Cortex of kidney (tissue), 1 donor: ENCODE measurements at places on chromosomes 5 and 9.

DNA sequence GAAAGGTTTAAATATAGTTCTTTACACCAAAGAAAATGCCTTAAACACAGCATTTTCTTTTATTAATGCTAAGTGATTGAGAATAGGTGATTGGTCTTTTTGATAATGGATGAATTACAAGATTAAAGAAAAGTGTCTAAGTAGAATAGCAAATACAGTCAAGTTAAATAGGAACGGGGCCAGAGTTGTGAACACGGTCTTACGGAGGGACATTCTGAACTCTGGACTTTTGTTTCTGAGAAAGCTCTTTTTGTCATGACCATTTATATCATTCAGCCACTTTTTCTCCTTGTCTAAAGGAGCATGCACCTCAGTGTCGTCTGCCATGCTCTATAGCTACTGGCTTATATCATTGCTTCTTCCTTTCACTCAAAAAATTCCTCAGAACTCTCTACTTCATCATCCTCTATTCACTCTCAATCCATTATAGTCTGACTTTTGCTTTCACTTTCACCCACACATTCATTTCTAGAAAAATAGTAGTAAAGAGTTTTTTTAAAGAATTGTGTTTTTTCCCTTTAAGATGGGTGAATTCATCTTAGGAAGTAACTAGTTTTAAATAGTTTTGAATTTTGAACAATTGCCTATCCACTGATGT lies 263.0 kb upstream of the FBXL7 start:
- DNase-seq = no peak

- no peak for DNase-seq
Measured at GRCh38 chr5:79157305-79157704, 45.7 kb downstream of the BHMT start.

DNA sequence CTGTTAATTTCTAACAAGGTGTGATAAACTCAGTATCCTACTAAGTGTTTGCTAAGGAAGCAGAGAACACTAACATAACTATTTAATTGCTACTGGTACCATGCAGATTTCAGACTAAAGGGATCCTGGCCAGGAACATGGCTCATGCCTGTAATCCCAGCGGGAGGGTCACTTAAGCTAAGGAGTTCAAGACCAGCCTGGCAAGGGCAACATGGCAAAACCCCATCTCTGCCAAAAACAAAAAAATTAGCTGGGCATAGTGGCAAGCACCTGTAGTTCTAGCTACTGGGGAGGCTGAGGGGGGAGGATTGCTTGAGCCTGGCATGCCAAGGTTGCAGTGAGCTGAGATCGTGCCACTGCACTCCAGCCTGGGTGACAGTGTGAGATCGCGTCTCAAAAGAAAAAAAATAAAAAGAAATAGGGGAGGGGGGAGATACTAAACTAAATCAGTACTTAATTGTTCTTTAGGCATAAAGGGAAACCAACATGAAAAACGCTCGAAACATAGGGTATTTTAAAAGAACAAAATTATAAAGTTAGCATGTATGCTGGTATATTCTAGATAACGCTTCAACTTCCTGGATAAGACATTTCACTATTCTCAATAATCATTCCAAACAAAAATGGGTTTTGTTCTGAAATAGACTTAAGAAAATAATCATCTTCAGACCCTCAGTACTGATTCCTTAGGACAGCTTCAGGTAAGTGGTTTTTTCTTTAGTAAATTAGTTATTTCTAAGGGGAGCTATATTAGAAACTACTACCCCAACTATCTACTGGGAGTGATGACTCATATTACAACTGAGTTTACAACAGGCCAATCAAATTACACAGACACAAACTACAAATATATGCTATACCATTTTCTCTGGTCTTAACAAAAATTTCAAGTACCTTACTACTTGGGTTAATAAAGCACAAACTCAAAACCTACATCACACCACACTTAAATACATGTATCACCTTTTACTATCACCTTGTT lies 3.5 kb downstream of the PANK3 start:
- no peak for DNase-seq

- DNase-seq = no peak
Measured at GRCh38 chr5:109865637-109866036, 175.9 kb downstream of the MAN2A1 start.

DNA sequence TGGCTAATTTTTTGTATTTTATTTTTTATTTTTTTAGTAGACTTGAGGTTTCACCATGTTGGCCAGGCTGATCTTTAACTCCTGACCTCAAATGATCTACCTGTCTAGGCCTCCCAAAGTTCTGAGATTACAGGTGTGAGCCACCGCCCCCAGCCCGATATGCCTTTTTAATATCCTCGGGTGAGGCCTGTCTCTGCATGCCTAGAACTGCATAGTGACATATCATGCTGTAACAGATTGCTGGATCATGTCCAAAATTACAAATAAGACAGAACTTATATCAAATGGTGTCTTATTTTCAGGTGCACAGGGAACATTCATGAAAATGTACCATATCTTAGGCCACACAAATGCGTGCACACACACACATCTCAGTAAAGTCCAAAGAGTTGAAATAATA lies 39.1 kb upstream of the PJA2 start:
- no peak for DNase-seq

DNA sequence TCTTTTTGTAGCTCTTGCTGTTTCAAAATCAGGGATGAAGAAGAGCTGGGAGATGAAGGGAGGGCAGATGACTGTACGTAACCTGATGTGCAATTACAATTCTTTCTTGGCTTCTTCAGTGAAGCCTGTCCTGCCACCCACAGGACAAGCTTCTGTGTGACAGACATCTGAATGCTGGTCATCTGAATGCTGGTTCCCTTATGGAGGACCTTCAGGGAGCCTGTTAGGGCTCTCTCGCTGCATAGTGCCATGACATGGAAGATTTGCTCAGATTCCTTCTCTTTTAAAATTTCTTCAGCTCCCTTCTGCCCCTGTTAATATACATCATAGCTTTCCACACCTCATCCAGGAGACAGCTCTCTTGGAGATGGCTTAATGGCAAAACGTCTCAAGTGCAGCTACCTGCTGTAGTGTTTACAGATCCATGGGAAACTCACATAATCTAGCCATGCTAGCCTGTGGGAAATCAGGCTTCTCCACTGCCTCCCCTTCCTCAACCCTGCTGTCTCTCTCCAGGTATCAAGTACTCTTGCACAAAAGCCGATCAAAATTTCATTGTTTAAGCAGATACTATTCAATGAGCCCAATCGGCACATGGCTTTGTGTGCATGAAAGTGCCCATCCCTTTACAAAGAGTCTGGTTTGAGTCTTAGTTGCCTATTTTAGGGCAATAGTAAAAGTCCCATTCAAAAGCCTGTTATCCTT lies 134.6 kb downstream of the RAB3C start:
- DNase-seq = no peak

DNA sequence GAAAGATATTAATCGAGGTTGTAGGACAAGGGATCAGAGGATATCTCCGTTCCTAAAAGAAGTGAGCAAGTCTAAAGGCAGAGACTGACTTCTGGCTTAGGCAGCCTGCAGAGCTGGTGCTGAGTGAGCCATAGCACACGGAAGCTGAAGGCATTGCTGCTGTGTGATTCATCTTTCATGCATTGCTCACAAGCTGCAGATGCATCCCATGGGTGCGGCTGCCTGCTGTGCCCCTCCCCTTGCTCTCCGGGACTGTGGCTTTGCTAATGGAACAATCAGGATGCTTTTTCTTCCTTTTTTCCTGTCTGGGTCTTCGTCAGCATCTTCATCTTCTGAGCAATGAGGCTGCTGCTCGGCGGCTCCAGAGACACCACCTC lies 341.4 kb downstream of the DIRAS2 start:
- no peak for DNase-seq

- DNase-seq = no peak
Measured at GRCh38 chr5:90438100-90438499, 28.5 kb upstream of the CETN3 start.
